LHCN-M2 (cell line): ENCODE measurements at places on chromosomes 6 and 20. TPM values are rescaled to one million over a fixed set of nuclear protein-coding genes. Genes with fewer than 3 reads are reported as not detected.

The CCN6 gene
- not detected in 2 replicates for total RNA-seq

The CRYBG1 gene
- total RNA-seq = 43.6 and 48.6 TPM in 2 replicates

The SLC22A7 gene
- total RNA-seq = not detected in 2 replicates

The PNPLA1 gene
- not detected in 2 replicates for total RNA-seq

DNA sequence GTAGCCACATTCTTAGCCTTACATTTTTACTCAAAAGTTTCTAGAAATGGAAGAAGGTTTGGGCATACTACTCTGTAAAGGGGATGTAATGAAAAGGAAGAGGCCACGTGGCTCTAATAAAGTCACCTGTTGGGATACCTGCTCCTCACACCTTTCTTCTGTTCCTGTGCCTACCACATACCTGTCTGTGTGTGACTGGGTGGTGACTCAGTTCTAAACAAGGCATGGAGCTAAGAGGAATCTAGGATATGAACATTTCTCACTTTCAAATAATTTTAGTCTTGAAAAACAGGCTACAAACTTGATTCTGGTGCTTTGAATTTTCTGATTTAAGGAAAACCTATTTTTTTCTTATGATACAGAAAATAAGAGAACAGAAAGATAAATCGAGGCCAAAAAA is 363.6 kb downstream of the RFPL4B start:
- DNase-seq = no peak

- DNase-seq = no peak
These were observed 29.1 kb upstream of the CSNK2A1 start for GRCh38 chr20:572727-573126.

DNA sequence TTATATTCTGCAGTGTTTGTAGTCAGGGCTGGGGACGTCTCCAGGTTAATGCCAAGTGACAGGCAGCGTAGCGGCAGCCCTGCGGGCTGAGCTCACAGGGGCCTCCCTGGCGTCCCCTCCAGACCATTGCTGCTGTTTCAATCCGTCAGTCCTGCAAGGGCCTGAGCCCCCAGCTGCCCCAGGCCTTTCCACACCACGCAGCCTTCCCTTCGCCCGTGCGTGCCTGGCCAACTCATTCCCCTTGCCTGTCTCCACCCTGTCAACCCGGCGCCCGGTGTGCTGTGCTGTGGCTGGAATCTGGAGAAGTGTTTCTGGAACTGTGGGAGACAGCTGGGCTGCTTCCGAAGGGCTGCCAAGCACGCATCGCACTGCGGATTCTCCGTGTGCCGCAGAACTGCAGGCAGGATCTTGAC is 11.9 kb downstream of the BHLHE23 start:
- no peak for DNase-seq

DNA sequence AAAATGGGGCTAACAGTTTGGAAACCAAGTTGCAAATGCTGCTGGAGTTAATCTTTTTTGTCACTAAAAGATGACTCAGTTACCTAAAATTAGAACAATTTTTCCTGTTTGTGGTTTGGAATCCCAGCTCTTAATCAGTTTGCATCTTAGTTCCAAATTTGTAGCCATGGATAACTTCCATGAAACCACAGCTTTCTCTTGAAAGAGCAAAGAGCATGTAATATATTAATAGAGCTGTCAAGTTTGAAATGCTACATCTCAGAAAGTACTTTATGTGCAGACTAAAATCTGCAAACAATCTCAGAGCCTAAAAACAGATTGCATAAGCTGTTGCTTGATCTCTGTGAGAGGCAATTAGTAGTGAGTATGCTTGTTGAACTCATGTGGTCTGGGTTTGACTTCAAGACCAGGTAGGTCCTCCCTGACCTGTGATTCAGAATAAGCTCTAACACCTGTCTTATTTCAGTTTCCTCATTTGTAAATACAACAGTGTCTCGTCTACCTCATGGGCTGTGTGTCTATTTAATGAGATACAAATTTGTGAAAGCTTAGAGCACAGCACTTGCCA is 23.5 kb downstream of the DHX35 start:
- DNase-seq = peak; percentile 78

DNA sequence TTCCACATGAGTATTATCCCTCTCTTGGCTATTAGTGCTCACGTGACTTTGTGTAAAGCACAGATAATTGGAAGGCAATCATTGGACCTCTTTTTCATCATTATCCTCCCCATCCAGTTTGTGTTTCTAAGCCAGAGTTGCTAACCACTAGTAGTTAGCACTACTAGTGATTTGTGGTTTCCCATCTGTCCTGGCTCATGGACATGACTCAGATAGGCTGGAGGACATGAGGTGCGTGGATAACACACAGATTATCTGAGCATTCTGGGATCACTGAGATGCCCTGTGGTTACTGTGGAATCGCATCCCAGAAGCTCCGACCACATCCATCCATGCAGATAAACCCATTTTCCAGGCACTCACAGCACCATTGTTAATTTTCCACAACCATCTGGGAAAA is 123.8 kb upstream of the NAA20 start:
- peak; percentile 57 for DNase-seq

DNA sequence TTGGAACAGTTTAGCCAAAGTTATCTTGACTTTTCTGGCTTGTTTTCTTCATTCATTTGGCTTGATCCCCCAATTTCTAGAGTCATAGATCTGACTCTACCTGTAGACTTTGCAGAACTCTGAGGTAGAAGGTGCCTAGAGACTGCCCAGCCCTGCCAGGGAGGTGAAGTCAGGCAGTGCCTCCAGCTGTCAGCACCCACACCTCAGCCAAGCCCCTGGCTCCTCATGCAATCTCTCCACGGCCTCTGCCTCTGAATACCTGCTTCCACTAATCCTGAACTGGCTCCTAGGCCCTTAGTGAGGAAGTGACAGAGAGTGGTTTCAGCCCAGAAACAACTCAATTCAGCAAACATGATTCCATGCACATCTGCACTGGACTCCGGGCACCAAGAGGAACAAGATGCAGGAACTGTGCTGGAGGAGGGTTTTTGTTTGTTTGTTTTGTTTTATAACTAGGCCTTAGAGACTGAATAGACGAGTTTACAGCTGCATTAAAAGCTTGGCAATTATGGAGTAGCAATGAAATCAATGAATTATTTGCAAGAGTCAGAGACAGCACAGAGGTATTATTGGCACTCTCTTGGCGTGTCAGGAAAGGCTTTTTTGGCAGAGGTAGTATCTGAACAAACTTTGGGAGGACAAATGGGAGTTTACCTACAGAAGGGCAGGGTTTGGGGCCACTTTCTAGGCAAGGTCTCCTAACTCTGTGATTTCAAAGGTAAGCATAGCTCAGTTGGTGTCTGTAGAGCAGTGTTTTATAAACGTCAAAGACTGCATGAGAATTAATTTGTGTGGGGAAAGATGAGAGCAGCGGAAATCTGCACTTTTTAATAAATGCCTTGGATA is 25.2 kb downstream of the TGM3 start:
- no peak for DNase-seq

- DNase-seq = no peak
These were observed 185.7 kb downstream of the MTHFD1L start for GRCh38 chr6:151051164-151051563.

- DNase-seq = no peak
These were observed 27.9 kb downstream of the CENPW start for GRCh38 chr6:126367849-126368248.
